ENCODE measurements at places on chromosomes 7 and 10.

DNA sequence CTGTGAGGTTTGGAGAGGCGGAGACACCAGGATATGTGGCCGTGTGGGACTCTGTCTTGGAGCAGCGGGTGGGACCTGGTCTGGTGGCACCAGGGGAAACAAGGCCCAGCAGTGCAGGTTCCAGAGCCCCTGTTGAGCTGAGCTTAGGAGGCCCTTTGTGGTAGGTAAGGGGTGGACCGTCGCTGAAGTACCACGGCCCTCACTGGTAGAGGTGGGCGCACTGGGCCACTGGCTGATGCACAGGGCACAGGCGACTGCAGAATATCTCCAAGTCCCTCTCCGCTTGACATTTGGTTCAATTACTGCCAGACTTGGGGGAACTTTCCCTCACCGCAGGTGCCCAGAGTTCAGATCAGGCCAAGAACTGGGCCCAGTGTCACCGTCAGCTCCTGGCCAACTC lies 27.3 kb downstream of the DOCK1 start:
- no peak for DNase-seq

DNA sequence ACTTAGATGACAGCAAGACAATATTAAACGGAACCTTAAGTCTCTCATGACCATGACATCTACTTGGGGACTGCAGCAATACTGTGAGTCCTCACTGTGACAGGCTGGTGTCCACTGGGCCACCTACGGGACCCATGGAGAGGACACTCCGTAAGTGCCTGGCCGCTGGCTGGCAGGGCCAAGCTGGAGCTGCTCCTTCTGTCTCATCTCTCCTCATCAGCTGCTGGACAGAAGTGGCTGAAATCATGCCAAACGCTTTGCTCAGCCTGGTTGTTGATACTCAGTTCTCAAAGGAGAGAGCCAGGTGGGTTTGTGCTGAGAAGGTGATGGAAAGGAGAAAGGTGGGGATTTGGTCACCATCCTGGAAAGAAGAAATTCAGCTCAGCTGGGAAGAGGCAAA lies 33.3 kb downstream of the AFAP1L2 start:
- no peak for DNase-seq

GRCh38 chr7:117889611-117890010 lies 16.4 kb upstream of the CTTNBP2 start:
- no peak for DNase-seq

DNA sequence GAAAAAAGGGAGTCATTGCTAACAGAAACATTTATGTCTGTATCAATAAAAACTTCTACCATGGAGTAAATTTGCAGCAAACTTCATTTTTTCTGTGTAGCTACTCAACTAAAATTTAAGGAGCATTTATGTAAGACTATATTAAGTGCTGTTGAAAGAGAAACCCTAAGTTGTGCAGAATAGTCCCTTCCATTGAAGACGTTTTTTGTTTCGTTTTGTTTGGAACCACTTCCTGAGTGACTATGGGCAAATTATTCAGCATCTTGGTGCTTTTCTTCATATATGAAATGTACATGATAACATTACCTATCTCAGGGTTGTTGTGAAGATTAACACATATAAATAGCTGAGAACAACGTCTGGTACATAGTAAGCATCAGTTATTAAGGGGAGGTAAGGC lies 24.3 kb downstream of the SEM1 start:
- DNase-seq: no peak

GRCh38 chr7:19754521-19755116 lies 18.8 kb downstream of the TMEM196 start:
- DNase-seq: peak; percentile 10

GRCh38 chr7:75849573-75849972 lies 29.3 kb upstream of the RHBDD2 start:
- DNase-seq: no peak

DNA sequence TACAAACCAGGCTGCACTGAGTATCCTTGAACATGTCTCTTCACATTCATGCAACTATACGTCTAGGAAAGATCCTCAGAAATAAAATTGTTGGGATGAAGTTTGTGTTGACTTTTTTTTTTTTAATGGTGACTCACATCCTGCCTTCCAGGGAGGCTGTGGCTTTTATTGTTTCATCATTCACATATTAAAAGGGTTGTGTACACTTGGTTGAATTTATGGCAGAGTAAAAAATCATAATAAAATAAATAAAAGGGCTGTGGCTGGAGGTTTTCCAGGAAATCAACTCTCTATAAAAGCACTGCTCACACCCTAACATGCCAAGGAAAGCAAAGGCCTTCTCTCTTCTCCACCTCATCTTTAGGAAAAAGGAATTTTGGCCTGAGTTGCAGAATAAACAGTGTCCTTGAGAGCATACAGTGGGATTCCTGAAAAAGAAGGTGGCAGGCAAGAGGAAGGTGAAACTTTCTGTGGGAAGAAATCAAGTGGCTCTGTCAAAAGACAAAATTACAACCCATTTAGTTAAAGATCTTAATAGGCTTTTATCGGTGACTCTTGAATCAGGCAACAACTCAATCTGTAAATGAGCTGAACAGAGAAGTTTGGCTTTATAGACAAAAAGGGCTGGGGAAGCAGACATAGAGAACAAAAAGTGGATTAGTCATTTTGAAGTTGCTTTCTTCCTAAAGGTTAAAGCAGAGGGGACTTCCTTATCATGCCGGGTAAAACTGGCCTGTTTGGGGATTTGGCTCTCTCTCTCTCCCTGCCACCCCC lies 41.6 kb upstream of the FHIP2A start:
- peak; percentile 91 for DNase-seq

DNA sequence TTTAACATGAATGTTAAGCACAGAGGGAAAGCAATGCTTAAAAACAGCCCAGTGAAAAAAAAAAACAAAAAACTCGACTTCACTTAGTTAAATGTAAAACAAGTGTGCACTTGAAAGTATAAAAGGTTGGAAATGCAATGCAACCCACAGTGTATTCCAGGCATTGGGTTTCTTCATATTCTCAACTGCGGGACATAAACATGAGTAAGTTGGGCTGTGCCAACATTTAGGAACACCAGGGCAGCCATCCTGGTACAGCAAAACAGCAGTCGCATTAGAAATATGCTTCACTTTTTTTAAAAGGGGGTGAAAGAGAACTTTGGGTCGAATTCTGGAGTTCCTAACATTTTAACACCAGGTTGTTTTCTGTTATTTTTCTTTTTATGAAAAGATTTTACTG lies 937 bp downstream of the STEAP1 start:
- DNase-seq: no peak

DNA sequence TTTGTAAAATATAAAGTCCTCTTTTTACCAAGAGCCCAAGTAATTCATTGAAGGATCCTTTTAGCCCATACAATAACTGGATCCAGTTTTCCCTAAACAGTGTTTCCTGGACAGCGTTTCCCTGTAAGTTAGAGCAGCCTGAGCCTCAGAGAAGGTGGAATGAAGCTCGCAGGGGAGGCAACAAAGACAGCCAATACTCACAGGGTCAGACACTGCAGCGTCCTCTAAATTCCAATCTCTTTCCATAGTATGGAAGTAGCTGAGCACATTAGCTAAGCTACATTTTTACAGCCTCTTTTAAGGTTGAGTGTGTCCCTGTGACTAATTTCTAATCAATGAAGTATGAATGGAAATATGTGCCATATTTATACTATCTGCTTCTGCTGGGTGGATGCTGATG lies 193.5 kb downstream of the GRM3 start:
- DNase-seq: no peak
